ENCODE measurements at places on chromosomes 7 and 10.

DNA sequence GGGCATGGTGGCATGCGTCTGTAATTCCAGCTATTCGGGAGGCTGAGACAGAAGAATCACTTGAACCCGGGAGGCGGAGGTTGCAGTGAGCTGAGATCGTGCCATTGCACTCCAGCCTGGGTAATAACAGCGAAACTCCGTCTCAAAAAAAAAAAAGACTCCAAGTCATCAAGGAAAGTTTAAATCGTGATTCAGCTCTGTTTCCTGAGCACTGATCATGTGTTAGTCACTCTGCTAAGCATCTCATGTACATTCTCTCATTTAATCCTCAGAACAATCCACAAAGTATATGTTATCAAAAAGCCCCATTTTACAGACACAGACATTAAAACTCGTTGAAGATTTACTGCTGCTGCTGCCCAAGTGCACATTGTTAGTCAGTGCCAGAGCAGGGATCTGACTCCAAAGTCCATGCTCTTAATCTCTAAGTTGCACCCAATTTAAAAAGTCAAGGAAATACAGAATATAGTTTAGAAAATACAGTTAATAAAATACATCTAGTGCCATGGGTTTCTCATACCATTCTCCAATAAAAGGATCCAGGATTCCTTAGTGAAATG is 6.2 kb downstream of the PIK3AP1 start:
- DNase-seq = no peak

GRCh38 chr10:133401500-133401899 is 7.5 kb downstream of the MTG1 start:
- DNase-seq = no peak

DNA sequence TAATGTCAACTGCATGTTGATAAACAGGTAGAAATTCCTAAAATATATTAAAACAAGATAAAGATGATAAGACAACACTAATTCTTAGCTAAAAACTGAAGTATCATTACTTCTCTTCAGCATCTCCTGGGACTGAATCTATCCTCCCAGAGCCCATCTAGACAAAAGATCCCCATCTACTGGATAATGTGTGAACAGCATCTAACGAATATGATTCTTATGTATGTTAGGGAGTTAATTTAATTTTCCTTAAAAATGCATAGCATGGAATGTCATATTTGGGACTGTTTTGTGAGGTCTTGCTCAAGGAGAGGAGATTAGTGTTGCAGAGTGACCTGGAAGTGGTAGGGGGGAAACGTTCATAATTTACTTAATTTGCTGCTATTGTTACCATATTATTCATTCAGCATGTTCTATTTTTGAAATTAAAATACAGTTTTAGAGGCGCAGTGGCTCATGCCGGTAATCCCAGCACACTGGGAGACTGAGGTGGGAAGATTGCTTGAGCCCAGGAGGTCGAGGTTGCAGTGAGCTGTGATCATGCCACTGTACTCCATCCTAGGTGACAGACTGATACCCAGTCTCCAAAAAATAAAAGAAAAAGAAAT is 305.1 kb upstream of the CSTF2T start:
- peak; percentile 61 for DNase-seq

DNA sequence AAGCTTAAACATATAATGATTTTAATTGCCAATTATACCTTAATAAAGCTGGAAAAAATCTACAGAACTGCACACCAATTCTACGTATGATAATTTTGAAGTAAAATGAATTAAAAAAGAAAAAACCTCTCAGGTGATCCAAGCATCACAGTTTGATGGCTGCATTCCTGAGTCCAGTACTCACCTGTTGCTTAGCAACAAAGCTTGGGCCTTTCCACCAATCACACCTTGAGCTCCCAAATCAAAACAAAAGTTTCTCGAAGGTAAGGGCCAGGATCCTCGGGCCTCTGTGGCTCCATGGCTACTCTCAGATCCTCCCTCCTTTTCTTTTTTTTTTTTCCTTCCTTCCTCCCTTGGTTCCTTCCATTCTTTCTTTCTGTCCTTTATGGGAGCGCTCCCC is 137.2 kb upstream of the PCBD1 start:
- no peak for DNase-seq

DNA sequence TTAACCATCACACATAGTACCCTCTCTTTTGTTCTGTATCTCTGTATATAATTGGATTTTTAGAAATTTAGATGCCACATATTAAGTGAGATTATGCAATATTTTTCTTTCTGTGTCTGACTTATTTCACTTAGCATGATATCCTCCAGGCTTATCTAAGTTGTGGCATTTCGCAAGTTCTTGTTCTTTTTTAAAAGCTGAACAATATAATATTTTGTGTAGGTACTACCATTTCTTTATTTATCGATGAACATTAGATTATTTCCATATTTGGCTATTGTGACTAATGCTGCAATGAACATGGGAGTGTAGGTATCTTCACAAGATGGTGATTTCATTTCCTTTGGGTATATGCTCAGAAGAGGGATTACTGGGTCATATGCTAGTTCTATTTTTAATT is 295.0 kb downstream of the SUGCT start:
- no peak for DNase-seq

DNA sequence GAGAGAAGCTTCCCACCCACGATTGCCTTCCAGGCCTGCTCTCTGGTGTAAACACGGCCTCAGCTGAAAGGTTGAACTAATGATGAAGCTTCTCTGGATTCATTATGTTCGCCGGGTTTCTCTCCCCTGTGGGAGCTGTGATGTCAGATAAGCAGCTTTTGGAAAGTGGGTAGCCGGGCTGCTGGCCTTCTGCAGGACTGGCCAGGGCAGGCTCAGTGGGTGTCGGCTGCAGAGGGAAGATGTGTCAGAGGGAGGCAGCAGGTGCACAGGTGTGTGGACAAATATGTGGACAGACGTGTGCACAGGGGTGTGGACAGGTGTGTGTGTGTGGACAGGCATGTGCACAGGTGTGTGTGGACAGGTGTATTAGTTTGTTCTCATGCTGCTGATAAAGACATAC is 28.5 kb upstream of the PSMG3 start:
- DNase-seq = no peak

GRCh38 chr10:133420028-133420427 is 4.4 kb downstream of the SPRN start:
- no peak for DNase-seq

DNA sequence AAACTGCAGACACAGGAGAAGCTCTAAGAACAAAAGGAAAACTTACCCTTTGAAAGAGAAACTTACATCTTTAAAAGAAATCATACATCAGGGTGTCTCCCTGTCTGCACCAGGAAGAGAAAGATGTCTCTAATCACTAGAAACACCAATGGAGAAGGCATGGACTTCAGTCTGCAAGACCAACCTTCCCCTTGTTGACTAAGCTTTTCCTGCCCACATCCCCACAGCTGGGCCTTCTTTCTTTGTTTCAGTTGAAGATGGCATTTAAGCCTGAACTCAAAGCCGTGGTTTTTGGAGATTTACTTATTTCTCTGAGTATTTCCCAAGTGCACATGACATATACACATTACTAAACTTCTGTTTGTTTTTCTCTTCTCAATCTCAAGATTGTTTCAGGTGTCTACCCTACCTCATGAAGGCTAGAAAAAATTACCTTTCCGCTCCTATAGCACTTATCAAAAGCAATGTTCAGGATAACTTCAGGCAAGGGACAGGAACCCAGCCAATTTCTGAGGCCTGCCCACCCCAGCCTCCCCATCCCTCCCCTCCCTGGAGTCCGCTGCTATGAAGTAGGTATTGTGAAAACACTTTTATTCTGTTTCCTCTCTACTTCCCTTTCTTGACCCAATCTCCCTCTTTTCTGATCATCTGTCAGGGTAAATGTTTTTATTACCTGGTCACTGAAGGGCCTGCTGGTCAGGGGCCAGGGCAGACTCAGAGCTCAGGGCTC is 2.8 kb upstream of the SLC29A3 start:
- DNase-seq = no peak

DNA sequence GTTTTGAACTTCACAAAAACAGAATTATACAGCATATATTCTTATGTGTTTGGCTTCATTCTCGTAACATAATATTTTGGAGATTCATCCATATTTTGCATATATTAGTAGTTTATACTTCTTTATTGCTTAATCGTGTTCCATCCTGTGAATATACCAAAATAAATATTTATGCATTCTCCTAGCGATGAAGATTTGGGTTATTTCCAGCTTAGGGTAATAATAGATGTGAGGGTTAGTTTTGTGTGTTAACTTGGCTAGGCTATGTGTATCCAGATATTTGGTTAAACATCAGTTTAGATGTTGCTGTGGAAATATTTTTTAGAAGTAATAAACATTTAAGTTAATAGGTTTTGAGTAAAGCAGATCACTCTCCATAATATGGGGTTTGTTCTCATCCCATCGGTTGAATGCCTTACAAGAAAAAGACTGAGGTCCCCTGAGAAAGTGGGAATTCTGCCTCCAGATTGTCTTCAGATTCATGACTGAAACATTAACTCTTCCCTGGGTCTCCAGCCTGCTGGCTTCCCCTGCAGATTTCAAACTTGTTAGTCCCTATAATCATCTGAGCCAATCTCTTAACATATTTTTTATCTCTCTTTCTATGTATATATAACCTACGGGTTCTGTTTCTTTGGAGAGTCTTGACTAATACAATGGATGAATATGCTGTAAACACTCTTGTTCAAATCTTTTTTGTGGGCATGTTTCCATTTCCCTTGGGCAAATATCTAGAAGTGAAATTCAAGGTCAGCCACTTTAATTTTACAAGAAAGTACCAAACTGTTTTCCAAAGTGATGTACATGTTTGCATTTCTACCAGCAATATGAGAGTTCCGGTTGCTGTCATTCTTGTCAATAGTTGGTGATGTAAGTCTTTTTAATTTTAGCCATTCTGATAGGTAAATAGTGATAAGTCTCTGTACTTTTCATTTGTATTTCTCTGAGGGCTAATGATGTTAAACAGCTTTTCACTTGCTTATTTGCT is 48.7 kb downstream of the PDK4 start:
- no peak for DNase-seq

- DNase-seq = no peak
Observed at GRCh38 chr10:22992075-22992474, 64.2 kb downstream of the ARMC3 start.

DNA sequence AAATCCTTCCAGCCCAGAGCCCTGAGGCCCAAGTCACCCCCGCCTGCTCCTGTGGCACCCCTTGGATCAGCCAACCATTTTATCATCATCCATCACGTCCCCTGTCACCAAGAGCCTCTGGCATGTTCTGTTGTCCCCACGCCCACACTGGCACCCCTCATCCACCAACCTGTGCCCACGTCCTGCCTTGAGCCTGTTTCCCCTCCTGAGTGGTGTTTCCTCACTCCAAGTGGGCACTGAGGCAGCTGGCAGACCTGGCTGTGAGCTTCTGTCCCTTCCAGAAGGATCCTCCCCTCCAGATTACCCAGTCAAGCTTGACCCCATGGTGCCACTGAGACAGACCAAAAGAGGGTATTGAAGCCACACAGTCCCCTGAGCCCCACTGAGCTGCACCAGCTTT is 71.4 kb upstream of the ANTXRL start:
- no peak for DNase-seq

GRCh38 chr10:90195288-90195840 is 494.0 kb downstream of the KIF20B start:
- no peak for DNase-seq

DNA sequence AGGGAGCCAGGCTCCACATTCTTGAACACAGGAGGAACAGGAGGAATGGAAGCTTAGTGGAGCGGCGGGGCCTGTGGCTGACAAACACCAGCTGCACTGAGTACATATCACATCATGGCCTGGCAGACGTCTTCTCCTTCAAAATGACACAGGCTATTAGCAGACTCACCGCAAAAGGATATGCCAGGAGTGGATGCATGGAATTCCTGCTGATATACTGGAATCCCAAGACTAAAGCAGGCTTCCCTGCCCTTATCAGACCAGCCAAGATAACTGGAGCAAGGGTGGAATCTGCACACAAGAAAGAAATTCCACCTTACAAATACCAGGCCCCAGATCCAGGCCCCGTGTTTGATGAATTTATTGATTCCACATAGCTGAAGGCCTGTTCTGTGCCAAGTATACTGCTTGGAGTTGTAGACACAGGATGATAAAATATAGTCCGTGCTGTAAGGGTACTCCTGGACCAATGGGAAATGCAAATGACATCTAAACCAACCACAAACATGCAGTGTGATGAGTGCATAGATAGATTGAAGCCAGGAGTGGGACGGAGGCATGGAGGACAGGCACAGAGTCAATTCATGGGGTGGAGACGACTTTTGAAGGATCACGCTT is 480.5 kb upstream of the ZMIZ1 start:
- DNase-seq = no peak

GRCh38 chr10:74363727-74364126 is 212.7 kb downstream of the ADK start:
- no peak for DNase-seq

GRCh38 chr7:20299145-20299544 is 31.6 kb upstream of the ITGB8 start:
- DNase-seq = no peak

- no peak for DNase-seq
Observed at GRCh38 chr10:31751051-31751737, 177.4 kb downstream of the ARHGAP12 start.

- DNase-seq = no peak
Observed at GRCh38 chr10:99329554-99330346, 594 bp downstream of the CNNM1 start.

DNA sequence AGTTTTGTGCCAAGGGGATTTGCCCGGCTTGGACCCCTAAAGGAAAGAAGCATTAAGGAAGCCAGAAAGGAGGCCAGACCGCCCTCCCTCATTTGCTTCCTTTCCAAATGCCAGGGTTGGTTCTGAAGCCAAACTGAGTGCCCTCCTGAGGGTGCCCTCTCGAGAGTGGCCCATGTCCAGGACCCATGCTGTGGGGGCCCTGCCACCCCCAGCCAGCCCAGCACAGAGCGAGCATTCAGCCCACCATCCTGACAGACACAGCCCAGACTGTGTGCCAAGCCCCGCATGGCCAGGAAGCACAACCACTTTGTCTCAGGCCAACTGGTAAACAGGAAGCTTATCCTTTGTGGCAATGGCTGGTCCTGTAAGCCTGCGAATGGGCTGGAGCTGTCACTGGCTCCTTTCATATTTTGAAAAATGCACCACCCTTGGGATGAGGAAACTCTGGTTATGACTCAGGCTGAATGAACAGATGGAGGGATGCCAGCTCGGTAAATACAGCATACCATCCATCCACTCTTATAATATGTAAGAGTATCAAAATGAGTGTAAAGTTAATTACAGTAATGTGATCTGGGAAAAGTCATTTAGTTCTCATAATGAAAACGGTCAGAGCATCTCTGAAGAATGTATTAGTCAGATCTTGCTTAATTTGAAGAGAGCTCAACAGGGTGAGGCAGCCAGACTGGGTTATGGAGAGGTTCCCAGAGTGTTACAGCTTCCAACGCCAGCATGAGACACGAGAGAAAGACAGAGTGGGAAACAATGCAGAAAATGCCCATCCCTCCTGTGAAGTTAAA is 65.0 kb downstream of the STK17A start:
- peak; percentile 53 for DNase-seq

GRCh38 chr7:155274633-155275355 is 22.9 kb upstream of the INSIG1 start:
- DNase-seq = no peak

DNA sequence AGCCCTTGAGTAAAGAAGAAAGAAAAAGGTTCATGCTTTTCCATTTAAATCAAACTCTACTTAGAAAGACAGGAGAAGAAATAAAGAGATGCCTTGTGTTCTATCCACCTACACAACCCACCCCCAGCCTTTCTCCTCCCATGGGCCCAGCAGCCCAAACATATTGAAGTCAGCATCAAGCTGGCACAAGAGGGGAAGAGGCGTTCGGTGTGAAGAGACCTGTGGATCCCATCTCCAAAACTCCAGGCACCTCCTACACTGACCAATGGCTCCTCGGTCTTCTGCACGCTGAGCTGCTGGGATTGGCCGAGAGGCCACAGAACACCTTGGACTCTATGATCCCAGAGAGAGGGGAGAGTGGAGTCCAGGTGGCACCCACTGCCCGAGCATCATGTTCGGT is 66.0 kb upstream of the CELF2 start:
- no peak for DNase-seq

All from SJCRH30 (cell line).